ENCODE measurements at places on chromosomes 7 and 10. TPM values are rescaled to one million over a fixed set of nuclear protein-coding genes. Genes with fewer than 3 reads are reported as not detected.

The MACC1 gene
- 0.05 TPM for total RNA-seq

The SPDYE18 gene
- total RNA-seq, result 0.29 TPM

The MYOF gene
- 26.8 TPM for total RNA-seq

DNA sequence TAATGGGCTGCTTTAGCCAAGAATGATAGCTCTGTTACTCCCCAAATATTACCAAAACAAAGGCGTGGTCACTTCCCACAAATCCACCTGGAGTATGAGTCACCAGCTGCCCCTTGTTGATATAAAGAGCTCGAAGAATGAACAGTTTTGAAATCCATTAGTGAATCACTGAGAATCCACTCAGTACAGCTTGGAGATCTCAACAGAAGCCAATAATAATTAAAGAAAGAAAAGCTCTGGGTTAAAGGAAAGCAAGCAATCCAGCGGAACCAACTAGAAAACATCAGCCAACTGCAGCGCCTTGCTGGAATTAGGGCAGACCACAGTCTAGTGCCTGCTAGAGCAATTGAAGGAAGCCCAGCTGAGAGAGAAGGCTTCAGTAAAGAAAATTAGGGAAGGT is 576.0 kb upstream of the C7orf33 start:
- ATAC-seq, result peak; percentile 29

GRCh38 chr10:67242528-67242927 is 316.7 kb downstream of the LRRTM3 start:
- ATAC-seq, result peak; percentile 77

DNA sequence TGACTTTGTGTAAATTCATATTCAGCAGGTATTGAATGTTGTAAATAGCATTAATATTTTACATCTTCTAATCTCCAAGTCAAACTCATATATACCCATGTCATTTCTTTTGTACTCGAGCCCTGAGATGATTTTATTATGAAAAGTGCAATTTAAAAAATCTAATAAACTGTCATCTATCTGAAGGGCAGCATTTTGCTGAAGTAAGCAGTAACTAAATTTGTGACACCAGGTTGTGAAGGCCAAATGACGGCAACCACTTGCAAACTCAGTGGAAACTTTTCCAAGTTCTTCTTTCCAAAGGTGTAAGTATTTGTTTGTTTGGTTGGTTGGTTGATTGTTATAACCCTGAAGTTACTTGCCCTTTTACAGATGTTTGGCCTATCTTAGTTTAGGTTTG is 188.3 kb downstream of the GPR37 start:
- ATAC-seq, result no peak

- no peak for ATAC-seq
Measured at GRCh38 chr7:96962221-96962885, 43.0 kb upstream of the DLX6 start.

- ATAC-seq, result no peak
Measured at GRCh38 chr7:90752051-90752450, 155.9 kb downstream of the CDK14 start.

All from motor neuron (in vitro differentiated cells).